ENCODE measurements at places on chromosomes 2 and 18. TPM values are rescaled to one million over a fixed set of nuclear protein-coding genes. Genes with fewer than 3 reads are reported as not detected.

C2orf74 gene
- total RNA-seq, result 8.0 TPM

C2orf66 gene
- total RNA-seq, result 0.08 TPM

GALNT14 gene
- total RNA-seq, result 0.12 TPM

TXNL1 gene
- total RNA-seq, result 33.1 TPM

CNDP1 gene
- not detected for total RNA-seq

CNPPD1 gene
- 32.3 TPM for total RNA-seq

All from smooth muscle cell of the coronary artery (primary cell).